Caco-2 (cell line): ENCODE measurements at places on chromosomes 3 and 15. TPM values are rescaled to one million over a fixed set of nuclear protein-coding genes. Genes with fewer than 3 reads are reported as not detected.

TIGIT gene
- not detected in 2 replicates for total RNA-seq

AADAC gene
- total RNA-seq: 0.57 and 1.1 TPM in 2 replicates

LMOD3 gene
- total RNA-seq: not detected in 2 replicates

CCR1 gene
- total RNA-seq: 1.7 and 2.9 TPM in 2 replicates

FANCD2OS gene
- total RNA-seq: not detected in 2 replicates

ARPP21 gene
- not detected in 2 replicates for total RNA-seq

TNNC1 gene
- 36.1 and 40.5 TPM in 2 replicates for total RNA-seq

GRCh38 chr3:18233987-18234716 lies 191.0 kb downstream of the SATB1 start:
- no peak overlapping the region for H3K27ac ChIP-seq
- DNase-seq: no peak
- no peak overlapping the region for H3K4me3 ChIP-seq
- H3K27me3 ChIP-seq: no peaks in the 10 kb centered on the region

DNA sequence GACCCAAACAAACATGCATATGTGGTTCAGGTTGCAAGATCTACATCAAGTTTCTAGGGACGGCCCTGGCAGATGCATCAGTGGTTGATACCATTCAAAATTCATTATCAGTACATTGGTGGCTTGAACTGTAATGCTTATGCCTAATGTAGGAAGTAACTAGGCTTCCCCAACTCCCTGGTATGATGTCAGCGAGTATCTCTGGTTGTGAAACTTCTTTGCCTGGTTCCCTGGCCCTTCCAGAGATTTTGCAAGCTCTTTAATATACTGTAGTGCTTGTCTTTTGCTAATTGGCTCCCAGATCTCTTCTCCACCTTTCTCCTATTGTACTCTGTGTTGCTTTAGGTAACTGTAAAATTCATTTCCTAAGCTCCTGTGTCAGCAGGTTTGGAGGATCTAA lies 114.8 kb upstream of the RARB start:
- H3K27ac ChIP-seq: no peak overlapping the region
- DNase-seq: no peak
- no peaks in the 10 kb centered on the region for H3K27me3 ChIP-seq
- no peaks in the 10 kb centered on the region for H3K4me1 ChIP-seq
- no peaks in the 10 kb centered on the region for H3K36me3 ChIP-seq
- H3K4me3 ChIP-seq: no peak overlapping the region

DNA sequence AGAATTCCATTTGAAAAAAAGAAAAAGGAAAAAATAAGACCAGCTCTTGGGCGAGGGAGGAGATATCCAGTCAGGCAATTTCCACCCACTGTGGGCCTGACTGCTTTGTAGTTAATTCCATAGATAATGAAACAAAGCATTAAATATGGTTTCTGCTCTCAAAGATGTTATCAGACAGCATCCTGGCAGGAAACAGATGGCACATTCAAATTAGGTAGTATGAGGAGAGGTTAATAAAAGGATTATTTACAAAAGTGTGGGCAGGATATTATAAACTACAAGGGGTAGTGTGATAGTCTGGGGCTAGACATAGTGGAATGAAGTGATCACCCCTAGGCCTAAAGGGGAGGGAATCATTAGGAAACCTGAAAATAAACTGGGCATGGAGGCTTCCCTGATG lies 193.2 kb downstream of the CLSTN2 start:
- H3K36me3 ChIP-seq: no peaks in the 10 kb centered on the region
- H3K27ac ChIP-seq: no peak overlapping the region
- no peaks in the 10 kb centered on the region for H3K4me1 ChIP-seq
- no peaks in the 10 kb centered on the region; the same call in 1 of the 2 replicates for H3K27me3 ChIP-seq
- no peak overlapping the region for H3K4me3 ChIP-seq

GRCh38 chr15:39153058-39153714 lies 427.7 kb upstream of the THBS1 start:
- H3K36me3 ChIP-seq: no peaks in the 10 kb centered on the region
- H3K4me1 ChIP-seq: peaks cover 20% of the 10 kb centered on the region
- no peak for DNase-seq
- no peaks in the 10 kb centered on the region for H3K27me3 ChIP-seq
- H3K4me3 ChIP-seq: no peak overlapping the region
- no peak overlapping the region for H3K27ac ChIP-seq

- no peak overlapping the region for H3K27ac ChIP-seq
- no peaks in the 10 kb centered on the region for H3K36me3 ChIP-seq
- H3K4me3 ChIP-seq: no peak overlapping the region
- H3K27me3 ChIP-seq: no peaks in the 10 kb centered on the region
These were observed 113.8 kb downstream of the ANXA2 start for GRCh38 chr15:60283936-60284335.

GRCh38 chr15:33618350-33618749 lies 307.6 kb downstream of the RYR3 start:
- no peak overlapping the region for H3K4me3 ChIP-seq
- H3K27me3 ChIP-seq: no peaks in the 10 kb centered on the region
- H3K36me3 ChIP-seq: no peaks in the 10 kb centered on the region
- H3K27ac ChIP-seq: no peak overlapping the region
- H3K4me1 ChIP-seq: no peaks in the 10 kb centered on the region

GRCh38 chr3:126982471-126983175 lies at the start of gene PLXNA1:
Gene PLXNA1, plus strand, starts transcription at chr3:126983115. Its CDS starts 5,479 bp downstream, at chr3:126988594.
- DNase-seq: peak; percentile 65
- no peaks in the 10 kb centered on the region for H3K27me3 ChIP-seq
- no peaks in the 10 kb centered on the region for H3K36me3 ChIP-seq

GRCh38 chr3:52771334-52771681 lies 568 bp upstream of the NEK4 start:
- no peaks in the 10 kb centered on the region for H3K27me3 ChIP-seq
- DNase-seq: no peak
- H3K4me3 ChIP-seq: peak overlapping the region; percentile 88
- peaks cover 18% of the 10 kb centered on the region for H3K4me1 ChIP-seq
- peak overlapping the region; percentile 69 for H3K27ac ChIP-seq
